ENCODE measurements at places on chromosomes 5 and 9.

GRCh38 chr5:126619781-126620180, 19.0 kb downstream of the PHAX start:
- no peak for DNase-seq

- DNase-seq: no peak
Observed at GRCh38 chr9:108347463-108348188, 508.2 kb downstream of the ACTL7B start.

GRCh38 chr5:50921366-50922133, 255.1 kb downstream of the PARP8 start:
- no peak for DNase-seq

DNA sequence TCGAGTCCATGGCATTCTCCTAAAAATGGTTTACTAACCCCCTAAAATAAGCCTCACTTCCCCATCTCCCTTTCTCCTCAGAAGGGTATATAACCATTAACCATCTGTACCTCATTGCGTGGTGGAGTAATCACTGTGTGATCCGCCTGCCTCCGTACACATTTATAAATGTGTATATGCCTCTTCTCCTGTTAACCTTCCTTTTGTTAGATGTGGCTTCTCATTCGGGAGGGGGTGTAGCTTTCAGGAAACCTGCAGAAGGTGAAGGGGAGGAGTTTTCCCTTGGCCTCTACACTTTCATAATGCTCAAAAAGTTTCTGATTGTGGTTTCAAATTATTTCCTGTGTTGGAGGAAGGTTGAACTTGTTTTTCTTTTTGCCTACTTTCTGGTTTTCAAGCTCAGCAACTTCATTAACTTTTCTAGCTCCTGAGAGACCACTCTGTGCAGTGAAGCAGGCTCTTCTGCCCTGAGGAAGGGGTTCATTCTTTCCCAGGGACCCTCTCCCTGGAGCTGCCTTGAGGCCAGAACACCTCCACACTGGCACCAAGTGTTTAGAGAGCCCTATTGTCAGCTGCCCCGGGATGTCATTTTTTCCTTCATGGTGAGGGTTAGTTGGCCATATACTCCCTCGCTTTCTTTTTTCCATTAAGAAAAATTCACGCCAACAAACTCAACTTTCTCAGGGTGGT, 46.9 kb downstream of the RASGRF2 start:
- DNase-seq: no peak

- DNase-seq: no peak
Observed at GRCh38 chr5:81750308-81751008, 439 bp downstream of the SSBP2 start.

- DNase-seq: no peak
Observed at GRCh38 chr9:5614985-5615384, 13.9 kb upstream of the RIC1 start.

GRCh38 chr9:130026583-130027340, 16.2 kb downstream of the FNBP1 start:
- DNase-seq: no peak

DNA sequence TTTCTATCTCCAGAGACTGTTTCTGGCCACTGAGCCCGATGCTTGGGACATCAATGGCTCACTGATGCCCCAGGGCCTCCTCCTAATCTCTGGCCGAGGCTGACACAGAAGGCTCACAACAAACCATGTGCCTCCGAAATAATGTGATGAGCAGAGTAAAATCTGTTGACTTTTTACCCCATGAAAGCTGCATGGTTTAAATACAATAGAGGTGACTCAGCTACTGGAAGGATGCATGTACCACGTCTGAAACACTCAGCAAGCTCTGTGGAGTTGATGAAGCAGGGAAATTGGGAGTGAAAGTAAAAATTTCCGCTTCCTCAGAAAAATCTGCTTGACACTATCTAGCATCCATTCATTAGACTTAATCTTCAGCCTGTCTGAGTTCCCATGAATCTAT, 111.1 kb upstream of the EQTN start:
- no peak for DNase-seq

DNA sequence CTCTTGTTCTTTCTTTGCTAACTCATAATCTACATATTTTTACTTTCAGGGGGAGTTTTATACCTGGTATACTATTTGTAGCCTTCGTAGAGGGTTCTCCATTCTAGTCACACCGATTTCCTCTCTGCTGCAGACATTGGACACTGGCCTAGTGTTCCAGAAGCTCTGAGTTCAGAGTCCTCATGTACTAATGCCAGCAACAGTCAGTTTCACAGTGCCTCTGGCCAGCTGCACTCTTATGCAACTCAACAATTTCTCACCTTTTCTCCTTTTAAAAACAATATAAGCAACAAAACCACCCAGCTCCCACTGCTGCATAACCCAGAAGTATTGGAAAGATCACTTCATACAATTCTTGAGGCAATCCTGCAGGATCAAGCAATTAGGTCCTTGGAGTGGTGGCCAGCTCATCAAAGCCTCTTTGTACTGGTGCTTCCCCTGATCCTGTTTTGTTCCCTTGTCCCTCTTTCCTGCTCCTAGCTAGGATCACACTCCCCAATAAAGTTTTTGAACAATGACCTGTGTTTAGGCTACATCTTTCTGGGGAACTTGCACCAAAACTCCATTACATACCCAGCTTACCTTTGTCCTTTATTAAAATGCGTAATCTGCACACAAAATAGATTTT, 98.1 kb upstream of the TUT7 start:
- no peak for DNase-seq

DNA sequence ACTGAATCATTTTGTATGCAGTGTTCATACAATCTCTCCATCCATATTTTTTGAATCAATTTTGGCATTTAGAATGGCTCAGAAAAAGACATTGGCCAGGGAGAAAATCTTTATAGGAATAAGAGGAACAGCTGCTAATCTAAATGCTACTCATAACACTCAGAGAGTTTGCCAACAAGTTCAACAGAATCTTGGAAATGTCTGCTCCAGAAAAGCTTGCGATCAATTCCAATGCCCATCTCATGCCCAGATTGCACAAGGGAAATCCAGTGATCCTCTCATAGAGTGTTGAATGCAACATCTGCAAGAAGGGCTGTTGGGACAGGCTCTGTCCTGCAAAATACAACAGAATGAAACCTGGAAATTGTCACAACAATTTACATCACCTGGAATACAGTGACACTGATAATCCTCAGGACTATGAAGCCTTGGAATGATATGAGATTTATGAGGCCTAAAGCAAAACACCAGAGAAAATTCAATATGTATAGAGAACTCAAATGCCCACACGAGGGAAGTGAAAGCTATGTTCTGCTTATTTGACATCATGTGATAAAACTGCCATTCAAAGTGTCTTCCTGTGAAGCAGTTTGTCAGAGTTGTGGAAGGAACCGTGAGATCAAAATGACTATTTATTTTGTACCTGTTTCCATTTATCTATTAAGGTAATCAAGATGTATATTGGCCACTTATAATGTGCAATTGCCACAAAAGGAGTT, 190.1 kb downstream of the PARP8 start:
- DNase-seq: no peak

GRCh38 chr5:93599399-93600120, 16.5 kb downstream of the NR2F1 start:
- no peak for DNase-seq

GRCh38 chr5:76204713-76205112, 121.5 kb downstream of the SV2C start:
- no peak for DNase-seq

DNA sequence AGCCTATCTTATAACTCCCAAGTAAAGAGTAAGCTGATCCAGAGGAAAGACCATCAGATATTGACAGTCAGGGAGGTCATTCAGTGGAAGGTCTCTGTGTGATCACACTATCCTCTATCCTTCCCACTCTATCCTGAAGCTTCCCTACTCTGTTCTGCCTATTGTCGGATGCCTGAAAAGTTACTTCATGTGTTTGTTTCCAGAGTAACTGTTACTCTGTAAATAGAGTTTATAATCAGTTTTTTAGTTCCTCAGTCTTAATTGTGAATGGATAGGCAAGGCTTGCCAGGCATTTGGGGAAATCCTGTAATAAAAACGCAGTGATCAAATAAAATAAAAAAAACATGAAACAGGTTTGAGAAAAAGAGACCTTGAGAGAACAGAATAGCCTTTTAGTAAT, 79.8 kb downstream of the XRCC4 start:
- no peak for DNase-seq

- DNase-seq: no peak
Observed at GRCh38 chr9:95733741-95734666, 141.5 kb upstream of the ERCC6L2 start.

DNA sequence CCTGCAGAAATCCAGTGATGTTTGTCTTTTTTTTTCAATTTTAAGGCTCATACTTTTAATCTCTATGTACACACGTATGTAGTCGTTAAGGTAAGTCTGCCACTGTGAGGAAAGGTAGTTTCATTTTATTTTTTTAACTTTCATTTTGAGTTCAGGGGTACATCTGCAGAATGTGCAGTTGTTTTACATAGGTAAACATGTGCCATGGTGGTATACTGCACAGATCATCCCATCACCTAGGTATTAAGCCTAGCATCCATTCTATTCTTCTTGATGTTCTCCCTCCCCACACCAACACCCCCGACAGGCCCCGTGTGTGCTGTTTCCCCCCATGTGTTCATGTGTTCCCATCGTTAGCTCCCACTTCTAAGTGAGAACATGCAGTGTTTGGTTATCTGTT, 19.7 kb downstream of the MUSK start:
- DNase-seq: no peak

DNA sequence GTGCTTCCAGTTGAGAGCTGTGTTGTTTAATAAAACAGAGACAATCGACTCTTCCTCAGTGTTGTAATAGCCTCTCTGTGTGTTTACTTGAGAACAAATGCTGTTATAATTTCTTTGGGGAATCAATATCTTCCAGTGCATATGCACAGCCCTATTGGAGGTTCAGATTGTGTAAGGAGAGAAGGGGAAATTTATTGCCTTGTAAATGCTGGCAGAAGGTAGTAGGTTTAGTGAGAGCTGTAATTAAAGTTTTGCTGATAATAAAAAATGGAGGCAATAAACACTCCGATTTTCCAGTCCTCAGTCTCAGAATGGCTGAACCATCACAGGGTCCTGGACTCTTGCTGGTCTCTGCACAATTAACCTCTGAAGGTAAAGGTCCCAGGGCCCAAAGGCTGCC, 128.3 kb downstream of the C5orf15 start:
- DNase-seq: no peak

DNA sequence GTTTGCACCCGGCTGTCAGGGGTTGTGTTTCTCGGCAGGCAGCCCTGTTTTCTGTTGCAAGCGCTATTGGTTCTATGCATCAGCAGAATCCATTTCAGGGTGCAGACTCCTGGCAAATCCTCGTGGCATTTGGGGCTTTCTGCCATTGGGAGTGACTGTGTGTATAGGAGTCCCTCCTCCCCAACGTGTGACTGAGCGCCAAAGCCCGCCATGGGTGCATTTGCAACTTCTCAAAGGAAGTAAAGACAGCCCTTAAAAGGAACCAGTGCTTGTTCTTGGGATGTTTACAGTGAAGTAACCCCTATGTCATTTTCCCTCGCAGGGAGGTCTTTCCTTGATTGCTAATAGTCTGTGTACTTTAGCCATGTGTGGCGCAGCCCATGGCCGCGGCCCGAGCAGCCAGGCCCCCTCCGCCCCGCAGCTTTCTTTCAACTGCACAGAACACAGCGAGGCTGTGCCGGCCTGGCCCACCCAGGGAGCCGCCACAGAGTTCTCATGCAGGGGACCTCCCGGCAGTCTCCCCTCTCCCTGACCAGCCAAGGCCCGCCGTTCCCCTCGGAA, 175.6 kb downstream of the HSD17B3 start:
- DNase-seq: no peak

GRCh38 chr9:134179595-134179917, 15.2 kb upstream of the RNU6ATAC start:
- DNase-seq: no peak

- no peak for DNase-seq
Observed at GRCh38 chr5:69484891-69485290, 7.7 kb upstream of the OCLN start.

GRCh38 chr5:37121465-37121864, 127.7 kb downstream of the CPLANE1 start:
- no peak for DNase-seq

- DNase-seq: no peak
Observed at GRCh38 chr5:85049020-85049419, 664.3 kb upstream of the EDIL3 start.

DNA sequence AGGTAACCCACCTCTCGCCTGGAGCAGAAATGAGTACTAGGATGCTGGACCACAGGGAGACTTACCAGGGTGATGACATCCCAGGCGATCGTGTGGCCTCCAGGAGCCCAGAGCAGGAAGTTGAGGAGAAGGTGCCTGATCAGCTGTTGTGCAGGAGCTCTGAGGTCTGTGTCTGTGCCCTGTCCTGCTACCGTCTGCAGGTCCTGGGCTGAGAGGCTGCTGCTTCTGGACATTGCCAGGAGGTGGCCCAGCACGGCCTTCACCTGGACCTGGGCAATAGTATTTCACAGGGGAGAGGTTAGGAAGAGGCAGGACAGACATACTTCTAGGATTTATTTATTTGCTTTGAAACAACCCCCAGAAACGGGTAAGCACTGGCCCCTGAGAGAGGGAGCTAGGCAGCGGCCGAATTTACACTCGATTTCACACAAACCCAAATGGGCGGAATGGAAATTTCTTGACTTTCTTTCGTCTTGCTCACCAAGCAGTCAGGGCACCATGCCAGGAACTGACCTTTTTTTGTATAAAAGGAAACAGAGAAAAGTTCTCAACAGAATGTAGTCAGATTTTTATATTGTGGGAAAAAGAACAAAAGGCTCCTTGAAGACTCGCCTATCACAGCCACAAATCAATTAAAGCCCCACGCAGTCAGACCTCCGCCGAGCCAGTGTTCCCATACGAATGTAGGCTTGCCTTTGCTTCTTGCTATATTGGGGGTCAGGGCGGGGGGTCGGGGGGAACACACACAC, 210.3 kb downstream of the FANCC start:
- DNase-seq: no peak

- no peak for DNase-seq
Observed at GRCh38 chr5:109880907-109881685, 191.4 kb downstream of the MAN2A1 start.
